ENCODE measurements at places on chromosomes 4 and X. TPM values are rescaled to one million over a fixed set of nuclear protein-coding genes. Genes with fewer than 3 reads are reported as not detected.
A peak's percentile ranks its signal among the peaks of the same experiment; 100 is the strongest.

- no peak for DNase-seq
These were observed 307.0 kb upstream of the CPEB2 start for GRCh38 chr4:14695095-14695845.

- no peak for DNase-seq
These were observed 111.5 kb downstream of the GNL3L start for GRCh38 chrX:54641530-54641929.

DNA sequence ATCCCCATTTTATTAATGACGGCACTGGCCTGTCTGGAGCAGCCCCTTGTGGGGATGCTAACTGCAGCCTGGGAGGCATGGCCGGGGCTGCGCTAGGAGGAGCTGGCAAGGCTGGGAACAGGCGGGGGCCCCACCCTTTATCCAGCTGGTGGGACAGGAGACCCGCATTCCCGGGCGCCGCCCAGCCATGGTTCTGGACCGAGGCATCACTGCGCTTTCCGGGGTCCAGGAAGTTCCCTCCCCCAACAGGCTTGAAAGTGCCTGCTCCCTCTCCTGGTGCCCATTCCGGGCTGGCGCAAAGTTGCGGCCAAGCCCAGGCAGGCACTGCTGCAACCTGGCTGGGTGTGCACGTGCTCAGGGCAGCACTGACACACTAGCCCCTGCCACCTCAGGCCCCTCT is 124.5 kb downstream of the PARM1 start:
- DNase-seq: no peak

- DNase-seq: no peak
These were observed 31.7 kb downstream of the SCML1 start for GRCh38 chrX:17768997-17769396.

DNA sequence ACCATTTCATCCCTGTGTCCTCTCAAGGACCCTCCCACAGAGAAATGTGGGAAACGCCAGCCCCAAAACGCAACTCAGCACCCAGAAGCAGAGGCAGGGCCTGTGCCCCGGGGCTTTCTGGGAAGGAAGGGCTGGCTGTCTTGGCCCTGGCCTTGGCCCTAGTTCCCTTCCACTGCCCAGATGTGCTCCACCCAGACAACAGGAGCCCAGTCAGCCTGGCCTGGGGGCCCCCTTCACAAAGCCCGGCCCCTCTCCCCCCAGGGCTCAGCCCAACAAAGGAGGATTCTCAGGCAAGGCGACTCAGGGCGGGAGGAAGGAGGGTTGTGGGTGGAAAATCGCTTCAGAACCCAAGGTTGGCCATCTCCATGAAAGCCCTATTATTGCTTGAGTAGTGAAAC is 82.5 kb downstream of the PJA1 start:
- DNase-seq: peak; percentile 69

- no peak for DNase-seq
These were observed 30.7 kb downstream of the SRPX2 start for GRCh38 chrX:100674705-100675104.

GRCh38 chr4:88527787-88528186 is 4.2 kb upstream of the PYURF start:
- DNase-seq: no peak

DNA sequence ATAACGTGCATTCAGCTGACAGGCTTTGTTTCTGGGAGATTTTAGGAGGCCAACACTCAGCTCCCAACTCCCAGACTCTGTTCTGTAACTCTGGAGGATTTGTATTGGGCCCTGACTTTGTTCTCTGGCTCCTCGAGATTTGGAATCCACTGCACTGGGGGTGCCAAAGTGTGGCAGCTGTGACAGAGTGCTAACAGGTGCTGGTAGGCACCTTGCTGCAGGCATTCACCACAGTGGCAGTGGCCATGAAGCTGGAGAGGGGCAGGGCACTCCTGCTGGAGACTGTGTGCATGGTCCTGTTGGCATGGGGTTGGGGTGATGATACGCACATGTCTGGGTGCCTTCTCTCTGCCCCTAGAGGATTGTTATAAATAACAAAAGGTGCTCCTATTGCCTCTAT is 1094.9 kb upstream of the SLIT2 start:
- DNase-seq: no peak

DNA sequence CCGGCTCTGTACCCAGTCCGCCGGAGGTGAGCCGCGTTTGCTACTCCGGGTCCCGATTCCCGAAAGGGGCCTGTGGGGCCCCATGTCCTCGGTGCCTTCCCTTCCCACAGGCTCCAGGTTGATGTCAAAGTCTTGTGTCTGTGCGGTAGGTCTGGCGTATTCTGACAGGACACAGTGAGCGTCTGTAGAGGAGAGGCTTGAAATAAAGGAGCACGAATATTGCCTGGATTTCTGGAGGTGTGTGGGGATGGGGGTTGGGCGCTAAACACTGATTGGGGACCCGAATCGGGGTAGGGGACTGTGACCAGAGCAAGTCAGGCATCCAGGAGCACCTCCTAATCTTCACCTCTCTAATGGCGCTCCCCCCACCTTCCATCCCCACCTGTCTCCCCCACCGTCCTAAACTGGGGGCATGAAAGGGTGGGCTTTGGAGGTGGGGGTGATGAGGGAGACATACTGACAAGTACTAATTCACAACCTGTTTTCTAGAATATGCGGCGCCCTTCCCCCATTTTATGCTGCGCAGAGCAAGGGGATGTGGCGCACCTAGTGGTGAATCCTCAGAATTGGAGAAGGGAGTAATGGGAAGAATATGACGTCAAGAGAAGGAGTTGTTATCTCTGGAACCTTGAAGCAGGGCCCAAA is 855 bp downstream of the GPRASP2 start:
- no peak for DNase-seq

GRCh38 chr4:20680736-20681135 is 19.5 kb upstream of the PACRGL start:
- no peak for DNase-seq

GRCh38 chr4:188002751-188003150 is 7.2 kb downstream of the ZFP42 start:
- no peak for DNase-seq

GRCh38 chr4:168421671-168422070 is 58.6 kb downstream of the DDX60L start:
- DNase-seq: no peak

DNA sequence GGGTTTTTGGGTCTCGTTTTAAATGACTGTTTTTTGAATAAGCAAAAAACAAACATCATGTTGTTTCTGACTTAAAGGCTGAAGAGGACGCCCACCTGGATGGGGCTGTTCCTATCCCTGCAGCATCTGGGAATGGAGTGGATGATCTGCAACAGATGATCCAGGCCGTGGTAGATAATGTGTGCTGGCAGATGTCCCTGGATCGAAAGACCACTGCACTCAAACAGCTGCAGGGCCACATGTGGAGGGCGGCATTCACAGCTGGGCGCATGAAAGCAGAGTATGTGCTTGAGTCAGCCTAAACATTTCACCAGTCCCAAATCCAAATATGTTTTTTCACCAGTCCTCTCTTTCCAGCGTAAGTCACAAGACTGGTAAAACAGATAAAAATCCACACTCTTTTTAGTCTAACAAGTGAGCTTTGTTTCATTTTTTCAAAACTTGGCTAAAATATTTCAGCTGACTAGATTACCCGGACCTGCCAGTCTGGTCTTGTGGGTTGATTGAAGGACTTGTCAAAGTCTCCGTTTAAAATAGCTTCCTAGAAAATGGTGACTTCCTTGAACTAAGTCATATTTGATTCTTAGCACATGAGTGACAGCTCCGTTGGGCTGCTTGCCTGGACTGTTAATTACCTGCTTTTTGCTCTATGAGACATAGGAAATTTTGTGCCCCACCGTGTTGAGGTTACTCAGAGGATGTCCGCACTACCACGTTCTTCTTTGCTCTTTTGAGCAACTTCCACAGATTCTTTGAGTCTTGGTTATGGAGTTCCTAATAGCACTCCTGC is 20.8 kb downstream of the ENOPH1 start:
- DNase-seq: no peak

GRCh38 chrX:48492293-48492910 is 16.4 kb upstream of the PORCN start:
- peak; percentile 47 for DNase-seq

Gene SPANXA1
- not detected for total RNA-seq

Gene KCND1
- 3.6 TPM for total RNA-seq

Gene CYSLTR1
- total RNA-seq: 16.8 TPM

Gene SLC4A4
- 1.6 TPM for total RNA-seq

Gene BGN
- total RNA-seq: 268 TPM

Gene CPE
- 1.6 TPM for total RNA-seq

Gene RBBP7
- total RNA-seq: 74.2 TPM

Gene SSX1
- total RNA-seq: not detected

Gene SHISA3
- total RNA-seq: 0.34 TPM

Gene ALB
- total RNA-seq: 1.0 TPM

Gene RTL5
- 4.2 TPM for total RNA-seq

Gene ZNF718
- total RNA-seq: 9.8 TPM

Gene P2RY4
- total RNA-seq: 0.52 TPM

Gene PDE6B
- 15.8 TPM for total RNA-seq

Gene ATP2B3
- total RNA-seq: not detected

Gene CTSO
- 48.7 TPM for total RNA-seq

Gene RRAGB
- total RNA-seq: 16.8 TPM

Gene IQCM
- not detected for total RNA-seq

Gene IL21
- not detected for total RNA-seq

Gene RAB9B
- total RNA-seq: 0.43 TPM

Gene C1GALT1C1
- 16.6 TPM for total RNA-seq

All from spleen (tissue), 13 donors.